Karpas-422 (cell line): ENCODE measurements at places on chromosomes 13 and 19. TPM values are rescaled to one million over a fixed set of nuclear protein-coding genes. Genes with fewer than 3 reads are reported as not detected.
A peak's percentile ranks its signal among the peaks of the same experiment; 100 is the strongest.

- no peaks in the 10 kb centered on the region for H3K4me1 ChIP-seq
- no peak for DNase-seq
- no peak overlapping the region for H3K4me3 ChIP-seq
Observed at GRCh38 chr19:38706792-38707511, 37.3 kb downstream of the CAPN12 start.

ZNF846 gene
- total RNA-seq, result 7.3 and 10.4 TPM in 2 replicates

- H3K27me3 ChIP-seq, result no peaks in the 10 kb centered on the region
- peak; percentile 70 for DNase-seq
- H3K4me3 ChIP-seq, result no peak overlapping the region
- no peak overlapping the region for H3K27ac ChIP-seq
- H3K36me3 ChIP-seq, result no peaks in the 10 kb centered on the region
- H3K4me1 ChIP-seq, result no peaks in the 10 kb centered on the region
Observed at GRCh38 chr13:96817336-96817941, 176.8 kb downstream of the OXGR1 start.

- no peak for DNase-seq
- no peak overlapping the region for H3K4me3 ChIP-seq
- no peak overlapping the region for H3K27ac ChIP-seq
- peaks cover 26% of the 10 kb centered on the region for H3K36me3 ChIP-seq
- no peaks in the 10 kb centered on the region for H3K4me1 ChIP-seq
Observed at GRCh38 chr19:9370738-9371619, 8.2 kb downstream of the ZNF177 start.

DNA sequence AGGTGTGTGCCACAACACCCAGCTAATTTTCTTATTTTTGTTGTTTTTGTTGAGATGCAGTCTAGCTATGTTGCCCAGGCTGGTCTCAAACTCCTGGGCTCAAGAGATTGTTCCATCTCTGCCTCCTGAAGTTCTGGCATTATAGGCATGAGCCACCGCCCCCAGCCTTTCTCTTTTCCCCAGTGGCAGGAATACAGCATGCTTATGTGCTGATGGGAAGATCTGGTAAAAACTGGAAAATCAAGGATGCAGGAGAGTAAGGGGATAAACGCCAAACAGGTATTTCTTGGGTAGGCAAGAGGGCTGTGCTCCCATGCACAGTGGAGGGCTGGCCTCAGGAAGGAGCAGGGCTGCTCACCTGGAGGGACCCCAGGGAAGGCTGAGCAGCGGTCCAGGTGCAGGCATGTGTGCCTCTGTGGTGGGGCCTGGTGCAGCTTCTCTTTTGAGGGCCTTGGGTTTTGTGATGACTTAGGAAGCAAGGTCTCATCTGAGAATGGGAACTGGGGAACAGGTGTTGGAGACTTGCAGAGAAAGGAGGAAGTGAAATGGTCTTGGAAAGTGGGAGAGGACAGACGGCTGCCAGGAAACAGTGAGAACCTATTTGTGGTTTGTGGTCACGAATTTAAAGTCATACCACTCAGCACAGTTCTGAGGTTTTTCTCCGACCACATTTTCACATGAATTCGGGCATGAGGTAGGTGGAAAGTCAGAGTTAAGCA lies 106.5 kb downstream of the TEX26 start:
- H3K36me3 ChIP-seq, result no peaks in the 10 kb centered on the region
- H3K27me3 ChIP-seq, result no peaks in the 10 kb centered on the region
- DNase-seq, result no peak
- peaks cover 6% of the 10 kb centered on the region for H3K4me1 ChIP-seq

DNA sequence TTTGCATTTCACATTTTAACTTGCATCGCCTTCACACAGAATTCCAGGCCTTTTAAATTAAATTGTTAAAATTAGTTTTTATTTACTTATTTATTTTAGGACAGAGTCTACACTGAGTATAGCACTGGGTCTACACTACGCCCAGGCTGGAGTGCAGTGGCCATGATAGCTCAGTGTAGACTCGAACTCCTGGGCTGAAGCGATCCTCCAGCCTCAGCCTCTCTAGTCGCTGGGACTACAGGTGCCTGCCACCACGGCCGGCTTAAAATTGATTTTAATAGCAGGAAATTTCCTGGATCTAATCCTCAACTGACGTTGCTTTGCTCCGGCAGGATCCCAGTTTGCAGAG lies 301 bp upstream of the ZNF610 start:
- H3K36me3 ChIP-seq, result peaks cover 18% of the 10 kb centered on the region
- H3K4me1 ChIP-seq, result peaks cover 5% of the 10 kb centered on the region
- DNase-seq, result no peak
- H3K27me3 ChIP-seq, result no peaks in the 10 kb centered on the region
- no peak overlapping the region for H3K27ac ChIP-seq

ELOF1 gene
- 52.5 and 84.1 TPM in 2 replicates for total RNA-seq

PNPLA6 gene
- total RNA-seq, result 65.8 and 121 TPM in 2 replicates

PNMA8A gene
- total RNA-seq, result not detected in 2 replicates

CLEC11A gene
- total RNA-seq, result 0.47 and 1.6 TPM in 2 replicates

DNA sequence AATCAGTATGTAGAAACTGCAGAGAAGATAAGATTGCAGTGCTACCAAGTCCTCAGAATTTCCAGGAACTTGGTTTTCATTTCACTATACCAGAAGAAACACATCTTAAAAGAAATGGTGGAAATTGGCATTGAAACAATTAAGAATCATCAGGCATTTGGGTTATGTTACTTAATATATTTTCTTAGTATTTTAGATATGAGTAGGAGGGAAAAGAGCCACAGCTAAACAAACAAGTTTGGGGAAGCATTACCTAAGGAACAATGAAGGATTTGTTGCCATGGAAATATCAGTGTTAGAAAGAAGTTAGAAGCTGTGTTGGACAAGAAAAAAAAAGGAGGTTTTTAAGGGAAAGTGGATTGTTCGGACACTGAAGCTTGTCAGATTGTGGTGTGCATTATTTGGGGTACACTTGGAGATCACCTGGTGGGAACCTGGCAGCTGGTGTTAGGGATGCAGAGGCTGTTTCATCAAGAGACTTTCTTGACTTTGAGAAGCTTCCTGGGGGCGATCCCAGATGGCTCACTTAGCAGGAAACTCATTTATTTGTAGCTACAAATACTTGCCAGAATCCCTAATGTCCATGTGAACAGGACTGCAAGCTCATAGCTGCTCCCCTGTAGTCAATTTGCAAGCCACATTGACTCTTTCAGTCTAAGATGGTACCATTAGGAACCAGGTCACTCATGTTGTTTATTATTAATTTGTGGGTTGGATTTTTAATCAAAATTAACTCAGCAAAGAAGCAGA lies 246.7 kb downstream of the RFC3 start:
- H3K27ac ChIP-seq, result no peak overlapping the region
- no peaks in the 10 kb centered on the region for H3K27me3 ChIP-seq
- no peaks in the 10 kb centered on the region for H3K36me3 ChIP-seq
- H3K4me1 ChIP-seq, result no peaks in the 10 kb centered on the region
- H3K4me3 ChIP-seq, result no peak overlapping the region

DNA sequence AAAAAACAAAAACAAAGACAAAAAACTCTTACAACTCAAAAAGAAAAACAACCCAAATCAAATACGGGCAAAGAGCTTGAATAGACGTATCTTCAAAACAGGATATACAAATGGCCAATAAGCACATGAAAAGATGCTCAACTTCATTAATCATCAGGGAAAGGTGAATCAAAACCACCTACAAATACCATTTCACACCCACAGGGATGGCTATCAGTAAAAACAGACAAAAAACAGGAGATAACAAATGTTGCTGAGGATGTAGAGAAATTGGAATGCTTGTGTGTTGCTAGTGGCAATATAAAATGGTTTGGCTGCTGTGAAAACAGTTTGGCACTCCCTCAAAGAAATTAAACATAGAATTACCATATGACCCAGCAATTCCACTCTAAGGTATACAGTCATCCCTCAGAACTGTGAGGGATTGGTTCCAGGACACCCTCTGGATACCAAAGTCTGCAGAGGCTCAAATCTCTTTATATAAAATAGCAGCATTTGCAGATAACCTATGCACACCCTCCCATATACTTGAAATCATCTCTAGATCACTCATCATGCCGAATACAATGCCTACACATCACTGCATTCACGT lies 29.7 kb downstream of the MLLT1 start:
- no peak overlapping the region for H3K27ac ChIP-seq
- H3K36me3 ChIP-seq, result peaks cover 5% of the 10 kb centered on the region
- H3K4me1 ChIP-seq, result peaks cover 16% of the 10 kb centered on the region
- no peaks in the 10 kb centered on the region for H3K27me3 ChIP-seq
